ENCODE measurements at places on chromosomes 6 and 20.

DNA sequence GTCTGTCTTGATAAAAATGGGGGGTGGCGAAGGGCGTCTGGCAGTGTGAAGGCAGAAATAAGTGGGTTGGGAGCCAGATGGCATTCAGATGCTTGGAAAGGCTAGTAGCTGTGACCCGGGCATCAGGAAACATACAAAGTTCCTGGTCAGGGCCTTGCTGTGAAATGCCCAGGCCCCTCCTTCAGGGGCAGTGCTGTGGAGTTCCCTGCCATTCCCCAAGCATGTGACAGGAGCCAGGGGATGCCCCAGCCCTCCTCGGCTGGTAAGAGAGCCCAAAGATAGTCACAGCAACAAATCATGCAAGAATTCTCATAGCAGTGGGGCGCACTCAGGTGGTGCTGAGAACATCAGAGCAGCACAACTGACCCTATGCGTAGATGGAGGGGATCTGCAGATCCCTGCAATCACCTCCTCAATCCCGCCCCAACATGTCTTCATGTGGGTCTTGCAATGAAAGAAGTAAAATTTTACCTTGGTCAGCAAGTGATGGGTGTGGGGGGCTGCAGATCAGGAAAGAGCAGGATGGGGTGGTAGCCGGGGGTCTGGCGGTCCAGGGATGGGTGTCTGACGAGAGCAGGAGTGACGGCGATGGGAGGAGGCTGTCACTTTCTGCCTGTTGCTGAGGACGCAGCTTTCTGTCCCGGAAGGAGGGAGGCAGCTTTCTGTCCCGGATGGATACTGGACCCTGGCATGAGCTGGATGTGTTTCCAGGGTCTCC lies 39.5 kb downstream of the SLC22A1 start:
- DNase-seq: no peak

GRCh38 chr6:79158856-79159516 lies 75.5 kb downstream of the HMGN3 start:
- DNase-seq: peak; percentile 40

GRCh38 chr6:12950976-12951375 lies 234.4 kb downstream of the PHACTR1 start:
- DNase-seq: no peak

DNA sequence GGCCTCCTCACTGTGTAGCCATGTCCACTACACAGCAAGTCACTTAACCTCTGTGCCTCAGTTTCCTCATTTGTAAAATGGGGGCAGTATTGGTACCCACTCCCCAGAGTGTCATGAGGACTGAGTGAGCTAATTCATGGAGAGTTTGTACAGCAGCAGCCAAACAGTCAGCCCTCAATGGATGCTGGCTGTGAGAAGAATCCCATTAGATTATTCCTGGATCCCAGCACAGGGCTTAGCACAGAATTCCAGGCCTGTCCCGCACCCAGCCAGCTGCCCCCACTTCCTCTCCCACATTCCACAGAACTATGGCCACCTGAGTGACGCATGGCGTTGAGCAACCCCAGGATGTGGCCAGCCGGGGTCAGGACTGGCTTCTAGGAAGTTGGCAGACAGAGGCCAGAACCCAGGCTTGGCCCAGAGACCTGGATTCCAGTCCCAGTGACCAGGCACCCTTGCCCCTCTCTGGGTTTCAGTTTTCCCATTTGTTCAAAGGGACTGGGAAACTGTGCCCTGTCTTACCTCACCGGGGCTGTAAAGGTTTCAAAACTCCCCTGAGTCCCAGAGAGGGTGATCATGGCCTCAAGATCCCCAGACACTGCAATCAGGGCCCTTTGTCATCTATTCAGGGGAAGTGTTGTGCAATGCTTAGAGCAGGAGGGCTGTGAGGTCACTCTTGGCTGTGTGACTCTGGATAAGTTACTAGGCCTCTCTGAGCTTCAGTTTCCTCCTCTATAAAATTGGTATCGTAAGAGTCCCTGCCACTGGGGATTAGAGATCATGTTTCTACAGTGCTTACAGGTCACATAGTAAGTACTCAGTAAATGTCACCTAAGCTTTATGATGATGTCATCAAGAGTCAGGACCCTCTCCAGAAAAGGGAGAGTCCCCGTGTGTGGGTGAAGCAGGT lies 3.0 kb upstream of the TGM2 start:
- no peak for DNase-seq

DNA sequence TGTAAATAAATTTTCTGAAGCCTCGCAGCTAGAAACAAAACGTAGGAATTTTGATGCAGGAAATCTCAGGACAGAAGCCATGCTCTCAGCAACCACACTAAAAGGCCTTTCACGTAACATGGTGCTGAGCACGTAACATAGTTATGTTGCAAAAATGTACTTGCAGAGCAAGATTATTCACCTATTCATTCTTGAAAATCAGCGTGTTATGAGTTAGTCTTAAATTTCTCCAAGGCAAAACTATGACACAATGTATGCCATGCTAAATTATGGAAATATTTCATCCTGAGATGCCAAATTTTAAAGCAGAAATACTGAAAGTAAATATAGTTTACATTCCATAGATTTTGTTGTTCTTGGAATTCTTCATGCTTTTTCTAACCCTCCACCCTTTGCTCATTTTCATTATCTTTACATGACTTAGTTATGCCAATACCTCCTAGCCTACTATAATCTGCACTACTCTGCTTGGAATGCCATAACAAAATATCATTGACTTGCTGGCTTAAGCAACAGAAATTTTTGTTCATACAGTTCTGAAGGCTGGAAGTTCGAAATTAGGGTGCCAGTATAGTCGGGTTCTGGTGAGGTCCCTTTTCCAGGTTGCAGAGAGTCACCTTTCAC lies 179.8 kb upstream of the BMP5 start:
- no peak for DNase-seq

GRCh38 chr20:63027922-63028389 lies 21.2 kb upstream of the BHLHE23 start:
- DNase-seq: peak; percentile 20

DNA sequence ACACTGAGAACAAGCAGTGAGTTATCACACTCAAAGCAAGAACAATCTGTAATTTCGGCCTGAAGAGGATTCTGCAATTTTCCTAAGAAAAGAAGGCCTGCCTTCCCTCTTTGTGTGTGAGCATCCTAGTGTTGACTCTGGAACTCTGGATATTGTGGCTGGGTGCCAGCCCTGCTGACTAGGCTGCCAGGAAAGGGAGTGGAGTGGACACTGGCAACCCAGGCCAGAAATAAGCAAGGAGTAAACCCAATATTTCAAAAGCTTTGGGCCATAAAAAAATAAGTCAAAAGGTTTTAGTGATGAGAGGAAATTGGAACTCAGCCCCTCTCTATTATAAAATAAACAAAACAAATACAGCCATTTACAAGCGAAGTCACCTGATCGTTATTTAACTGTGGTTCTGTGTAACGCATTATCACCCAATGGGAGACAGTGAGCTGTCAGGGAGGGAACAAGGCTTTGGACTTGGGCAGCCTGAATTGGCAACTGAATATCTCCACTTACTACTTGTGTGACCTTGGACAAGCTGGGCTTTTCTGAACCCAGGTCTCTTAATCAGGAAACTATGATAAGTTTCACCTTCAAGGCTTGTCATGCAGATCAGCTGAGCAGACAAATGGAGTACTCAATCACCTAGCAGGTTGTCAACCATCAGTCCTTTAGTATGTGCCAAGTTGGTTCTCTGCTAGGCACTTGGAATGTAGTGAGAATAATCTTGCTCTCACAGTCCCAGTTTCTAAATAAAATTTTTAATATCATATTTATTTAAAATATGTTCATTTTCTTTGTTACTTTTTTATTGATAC lies 196.2 kb downstream of the PAX1 start:
- no peak for DNase-seq

GRCh38 chr6:73043446-73043845 lies 181.8 kb downstream of the KHDC1L start:
- no peak for DNase-seq

- no peak for DNase-seq
Measured at GRCh38 chr6:145289573-145289972, 445.7 kb downstream of the EPM2A start.

- no peak for DNase-seq
Measured at GRCh38 chr6:36343109-36343680, 6.5 kb upstream of the BNIP5 start.

GRCh38 chr6:150765067-150765764 lies 100.3 kb upstream of the MTHFD1L start:
- no peak for DNase-seq

GRCh38 chr6:54800050-54800600 lies 46.4 kb upstream of the FAM83B start:
- no peak for DNase-seq

DNA sequence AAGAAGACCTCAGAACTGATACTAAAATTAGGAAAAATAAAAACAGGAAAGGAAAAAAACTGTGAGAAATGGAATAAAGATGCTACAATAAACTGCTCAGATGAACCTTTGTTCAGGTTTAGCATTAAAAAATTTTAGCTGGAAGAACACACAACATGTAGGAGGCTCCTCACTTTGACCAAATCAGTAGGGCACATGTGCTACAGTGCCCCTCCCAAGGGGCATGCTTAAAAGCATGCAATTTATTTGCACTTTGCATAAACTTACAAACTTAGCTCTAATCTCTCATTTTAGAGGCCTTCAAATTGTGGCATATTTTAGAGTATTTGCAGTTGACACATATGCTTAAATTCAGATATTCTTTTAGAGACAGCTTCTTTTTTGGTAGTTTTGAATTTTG lies 570.2 kb downstream of the UTRN start:
- no peak for DNase-seq

- DNase-seq: no peak
Measured at GRCh38 chr20:50367104-50367674, 143.0 kb upstream of the PTPN1 start.

GRCh38 chr6:5498579-5498899 lies 237.2 kb downstream of the FARS2 start:
- DNase-seq: no peak

GRCh38 chr20:6295867-6296256 lies 173.0 kb upstream of the FERMT1 start:
- DNase-seq: no peak

DNA sequence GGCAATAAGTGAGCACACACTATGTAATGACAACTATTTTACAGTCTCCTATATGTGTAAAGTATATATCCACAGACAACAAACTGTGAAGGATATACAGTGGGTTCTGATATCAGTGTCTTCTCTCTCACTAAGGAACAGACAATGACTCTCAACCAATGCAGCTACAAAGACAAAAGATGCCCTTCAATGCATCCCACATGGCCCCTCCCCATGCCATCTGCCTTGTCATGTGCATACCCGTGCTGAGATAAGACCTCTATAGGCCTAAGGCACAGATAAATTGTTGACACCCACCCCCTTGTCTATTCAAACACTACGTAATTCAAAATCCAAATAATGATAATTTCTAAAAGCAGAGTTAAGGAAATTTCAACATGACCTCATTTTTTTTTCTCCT lies 1123.5 kb upstream of the MAP3K7 start:
- DNase-seq: no peak

- DNase-seq: no peak
Measured at GRCh38 chr6:52155791-52156576, 30.2 kb upstream of the IL17A start.

DNA sequence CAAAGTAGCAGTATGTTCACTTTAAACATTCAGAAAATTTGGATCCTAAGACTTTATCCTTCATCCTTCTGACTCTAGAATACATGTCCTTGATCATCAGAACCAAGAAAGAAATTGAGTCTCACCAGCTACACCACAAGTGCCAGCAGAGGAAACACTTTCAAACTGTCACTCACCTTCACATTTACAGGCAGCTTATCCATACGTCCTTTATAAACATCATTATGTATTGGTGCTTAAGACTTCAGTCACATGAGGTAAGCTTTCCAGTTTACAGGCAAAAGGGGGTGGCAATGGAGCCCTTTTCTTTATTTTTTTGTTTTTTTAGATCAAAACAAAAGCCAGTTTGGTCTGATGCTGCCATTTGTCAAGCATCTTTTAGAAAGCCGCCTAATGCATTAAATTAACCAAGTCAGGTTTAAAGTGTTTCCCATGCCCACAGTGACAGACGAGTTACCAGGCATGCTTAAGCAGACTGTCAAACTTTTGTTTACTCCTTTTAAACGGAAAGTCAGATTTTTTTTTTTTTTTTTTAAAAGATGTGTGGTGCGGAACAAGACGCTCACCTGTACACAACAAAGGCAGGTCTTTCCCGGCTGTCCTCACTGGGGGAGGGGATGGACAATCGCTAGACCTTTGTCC lies 952 bp upstream of the BRPF3 start:
- DNase-seq: no peak

GRCh38 chr6:4856785-4857184 lies 80.6 kb downstream of the CDYL start:
- no peak for DNase-seq

GRCh38 chr6:154954347-154954746 lies 40.8 kb upstream of the TIAM2 start:
- no peak for DNase-seq

DNA sequence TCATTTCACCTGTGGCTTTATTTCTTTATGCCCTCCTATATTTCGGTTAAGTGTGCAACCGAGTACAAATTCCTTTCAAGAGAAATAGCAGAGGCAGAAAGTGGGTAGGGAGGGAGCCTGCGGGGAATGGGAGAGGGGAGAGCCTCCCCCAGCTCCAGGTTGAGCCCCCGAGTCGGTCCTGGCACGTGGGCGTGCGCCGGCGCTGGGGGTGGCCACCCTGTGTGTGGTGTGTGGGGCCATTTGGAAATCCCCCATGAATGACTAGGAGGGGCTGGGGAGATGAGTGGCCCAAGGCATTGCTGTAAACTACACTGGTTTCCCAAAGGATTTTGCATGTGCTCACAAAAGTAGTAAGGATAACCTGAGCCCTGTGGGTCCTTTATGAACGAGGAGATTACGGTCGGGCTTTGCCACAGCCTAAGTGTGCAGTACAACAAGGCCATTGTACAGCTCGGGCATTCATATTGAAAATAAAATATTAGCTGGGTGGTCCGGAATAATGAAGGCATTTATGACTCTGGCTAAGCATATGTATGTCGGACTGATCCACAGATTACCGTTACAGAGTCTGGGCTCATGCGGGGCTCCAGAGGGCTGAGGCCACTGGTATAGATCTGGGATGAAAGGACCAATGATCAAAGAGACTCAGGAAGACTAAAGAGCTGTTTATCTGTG lies 84.5 kb upstream of the RALGAPA2 start:
- no peak for DNase-seq

- no peak for DNase-seq
Measured at GRCh38 chr6:106981926-106982325, 7.4 kb upstream of the CD24 start.

DNA sequence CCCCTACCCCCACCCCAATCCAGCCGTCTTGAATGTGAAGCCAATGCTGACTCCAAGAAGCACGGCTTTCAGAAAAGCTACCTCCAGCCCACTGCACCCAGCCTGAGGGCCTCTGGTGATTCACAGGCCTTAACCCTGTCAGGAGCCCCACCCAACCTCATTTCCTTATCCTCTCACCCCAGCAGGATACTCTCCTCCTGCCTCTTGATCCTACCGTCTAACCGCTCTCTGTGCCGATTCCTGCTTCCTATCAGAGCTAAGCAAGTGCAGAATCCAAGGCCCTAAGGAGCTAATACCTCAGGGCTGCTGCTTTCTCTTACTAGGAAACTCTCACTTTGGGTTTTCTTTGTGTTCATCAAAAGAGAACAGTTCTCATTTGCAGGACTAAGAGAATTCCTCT lies 47.2 kb downstream of the TRERF1 start:
- DNase-seq: peak; percentile 87

GRCh38 chr6:116365743-116366142 lies 5.0 kb upstream of the DSE start:
- DNase-seq: no peak

- DNase-seq: no peak
Measured at GRCh38 chr6:168641446-168641845, 200.5 kb downstream of the SMOC2 start.

GRCh38 chr6:125810445-125810844 lies 19.7 kb downstream of the NCOA7 start:
- DNase-seq: no peak
